ENCODE measurements at places on chromosomes 3 and 15. TPM values are rescaled to one million over a fixed set of nuclear protein-coding genes. Genes with fewer than 3 reads are reported as not detected.

DNA sequence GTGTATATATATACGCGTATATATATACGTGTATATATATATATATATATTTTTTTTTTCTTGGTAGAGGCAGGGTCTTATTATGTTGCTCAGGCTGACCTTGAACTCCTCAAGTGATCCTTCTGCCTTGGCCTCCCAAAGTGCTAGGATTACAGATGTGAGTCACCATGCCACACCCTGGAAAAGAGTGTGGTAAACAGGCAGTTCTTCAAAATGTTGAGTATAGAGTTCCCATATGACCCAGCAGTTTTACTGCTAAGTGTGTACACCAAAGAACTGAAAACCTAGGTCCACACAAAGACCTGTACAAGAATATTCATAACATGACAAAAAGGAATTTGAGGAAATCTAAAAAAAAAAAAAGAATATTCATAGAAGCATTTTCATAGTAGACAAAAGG, 71.8 kb upstream of the GCNT3 start:
- no peak for DNase-seq

- no peak for DNase-seq
These were observed 108.4 kb downstream of the SERPINI1 start for GRCh38 chr3:167843886-167844285.

Gene TOPBP1
- total RNA-seq = 66.9 TPM

Gene IL16
- total RNA-seq = 0.96 TPM

DNA sequence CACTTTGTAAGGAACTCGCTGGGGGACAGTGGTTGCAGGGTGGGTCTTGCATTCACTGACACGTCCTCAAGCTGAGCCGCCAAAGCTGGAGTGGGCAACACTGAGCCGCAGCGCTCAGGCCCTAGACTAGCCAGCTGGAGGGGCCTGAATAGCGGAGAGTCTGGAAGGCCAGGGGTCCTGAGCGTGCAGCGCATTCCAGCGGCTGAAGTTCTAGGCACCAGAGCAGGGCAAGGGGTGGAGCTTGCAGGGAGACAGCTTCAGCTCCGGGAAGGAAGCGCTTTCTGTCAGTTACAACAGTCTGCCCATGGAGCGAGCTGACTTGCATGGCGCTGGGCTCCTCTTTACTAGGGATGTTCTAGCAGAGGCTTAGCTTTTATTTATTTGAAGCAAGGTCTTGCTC, 2.7 kb downstream of the MAP6D1 start:
- no peak for DNase-seq

Gene MGLL
- total RNA-seq = 42.0 TPM

- no peak for DNase-seq
These were observed 159.5 kb downstream of the RPLP1 start for GRCh38 chr15:69612112-69612511.

DNA sequence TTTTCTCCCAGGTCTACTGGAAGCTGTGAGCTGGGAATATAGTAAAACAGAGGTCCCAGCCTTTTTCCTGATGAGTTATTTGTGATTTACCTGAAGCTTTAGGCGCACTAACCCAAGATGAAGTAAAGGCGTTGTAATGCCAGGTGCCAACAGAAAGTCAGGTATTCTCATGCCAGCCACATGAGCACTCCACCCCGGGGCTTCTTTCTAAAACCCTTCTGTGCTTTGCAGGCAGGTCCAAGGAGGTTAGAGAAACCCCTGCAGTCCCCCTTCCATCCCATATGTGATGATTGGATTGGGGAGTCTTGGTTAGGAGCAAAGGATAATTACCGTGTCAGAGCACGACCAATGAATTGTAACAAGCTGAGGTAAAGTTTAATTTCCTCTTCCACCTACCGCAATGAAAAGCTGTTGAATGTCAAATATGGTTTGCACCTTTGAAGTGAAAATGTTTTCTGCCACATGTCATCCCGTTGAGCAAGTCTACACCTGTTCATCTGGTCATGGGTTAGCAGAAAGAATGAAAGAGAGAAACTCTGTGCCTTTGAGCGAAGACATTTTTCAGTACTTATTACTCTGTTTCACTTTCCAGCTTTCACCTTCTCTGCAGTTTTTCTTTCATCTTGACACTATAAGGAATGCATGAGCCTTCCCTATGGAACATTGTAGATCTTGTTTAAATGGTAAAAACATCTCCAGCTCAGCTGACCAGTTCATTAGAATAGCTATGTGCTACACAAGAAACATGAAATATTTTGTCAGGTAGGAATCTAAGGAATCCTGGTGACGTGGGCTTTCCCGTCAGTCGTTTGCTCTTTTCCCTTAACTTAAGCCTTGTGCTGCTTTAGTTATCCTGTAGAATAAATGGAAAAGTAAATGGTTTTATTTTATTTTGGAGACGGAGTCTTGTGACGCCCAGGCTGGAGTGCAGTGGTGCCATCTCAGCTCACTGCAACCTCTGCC, 204.6 kb upstream of the IL12A start:
- no peak for DNase-seq

Gene GPR62
- total RNA-seq = not detected

Gene TUSC7
- not detected for total RNA-seq

Gene MESP1
- total RNA-seq = 2.5 TPM

Gene GUCA1C
- total RNA-seq = not detected

DNA sequence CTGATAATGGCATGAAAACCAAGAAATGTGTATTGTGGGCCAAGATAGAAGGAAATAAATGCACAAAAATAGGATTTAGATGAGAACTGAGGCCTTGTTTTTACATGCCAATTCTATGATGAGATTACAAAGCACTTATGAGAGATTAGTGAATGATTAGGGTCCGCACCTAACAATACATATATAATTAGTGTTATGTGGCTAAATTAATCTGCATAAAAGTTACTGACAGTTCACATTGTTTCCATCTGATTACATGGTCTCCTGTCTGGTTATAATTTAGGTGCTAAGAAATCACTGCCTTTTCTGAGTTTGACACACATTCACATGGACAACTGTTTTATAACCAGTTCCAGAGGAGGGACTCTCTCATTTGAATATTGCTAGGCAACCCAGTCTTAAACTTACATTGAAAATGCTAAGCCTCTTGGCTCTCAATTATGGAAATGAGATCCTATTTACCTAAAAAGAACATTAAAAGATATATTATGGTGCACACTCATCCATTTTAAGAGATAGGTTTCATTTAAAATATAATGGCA, 117.0 kb upstream of the ARL6 start:
- no peak for DNase-seq

DNA sequence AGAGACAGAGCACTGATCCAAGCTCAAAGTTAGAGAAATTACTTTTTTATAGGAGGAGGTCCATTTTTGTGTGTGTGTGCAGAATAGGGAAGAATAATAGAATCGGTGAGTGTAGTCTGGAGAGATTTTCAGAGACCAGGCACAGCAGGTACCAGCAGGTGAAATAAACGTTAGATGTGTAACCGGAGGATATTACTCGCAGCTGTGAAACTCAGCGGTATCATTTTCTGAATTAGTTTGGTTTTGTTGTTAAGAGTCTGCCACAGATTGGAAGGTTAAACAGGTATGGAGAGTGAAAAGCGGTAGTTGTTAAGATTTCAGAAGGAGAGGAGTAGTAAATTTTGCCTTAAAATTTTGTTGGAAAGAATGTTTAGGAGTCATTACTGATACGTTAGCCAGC, 69.9 kb downstream of the RGMA start:
- DNase-seq = no peak

Gene APOD
- total RNA-seq = 1.6 TPM

DNA sequence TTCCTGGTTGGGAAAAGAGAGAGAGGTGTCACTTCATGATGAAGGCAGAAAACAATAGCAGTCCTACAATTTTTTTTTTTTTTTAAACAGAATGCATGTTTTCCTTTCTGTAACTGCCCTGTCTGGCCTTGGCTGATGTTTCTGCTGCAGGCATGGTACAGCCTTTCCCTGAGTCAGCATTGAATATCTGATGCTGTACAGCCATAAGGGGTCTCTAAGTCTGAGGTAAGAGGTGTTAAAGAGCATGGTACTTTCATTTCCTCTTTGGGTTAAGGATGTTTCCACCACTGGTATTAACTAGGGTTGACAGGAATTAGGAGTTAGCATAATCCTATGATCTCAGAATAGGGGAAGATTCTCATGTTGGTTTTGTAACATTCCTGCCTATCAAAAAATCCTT, 147.4 kb downstream of the CHST2 start:
- DNase-seq = no peak

- peak; percentile 26 for DNase-seq
These were observed 5.2 kb upstream of the CPLX3 start for GRCh38 chr15:74821091-74821789.

- DNase-seq = peak; percentile 75
These were observed 54.3 kb upstream of the AGTR1 start for GRCh38 chr3:148643389-148643840.

DNA sequence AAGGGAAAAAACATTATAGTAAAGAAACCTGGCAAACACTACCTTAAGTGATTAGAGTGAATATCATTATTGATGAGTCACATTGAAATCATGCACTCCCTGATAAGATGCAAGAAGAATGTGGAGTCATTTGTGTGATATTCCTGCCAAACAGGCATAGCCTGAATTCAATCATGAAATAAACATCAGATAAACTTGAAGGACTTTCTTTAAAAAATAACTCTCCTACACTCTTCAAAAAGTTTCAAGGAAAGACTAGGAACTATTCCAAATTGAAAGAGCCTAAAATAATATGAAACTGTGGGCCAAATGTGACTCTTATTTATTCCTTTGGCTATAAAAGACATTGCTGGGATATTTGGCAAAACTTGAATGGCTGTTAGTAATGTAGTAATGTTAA, 625.7 kb upstream of the LMCD1 start:
- no peak for DNase-seq

DNA sequence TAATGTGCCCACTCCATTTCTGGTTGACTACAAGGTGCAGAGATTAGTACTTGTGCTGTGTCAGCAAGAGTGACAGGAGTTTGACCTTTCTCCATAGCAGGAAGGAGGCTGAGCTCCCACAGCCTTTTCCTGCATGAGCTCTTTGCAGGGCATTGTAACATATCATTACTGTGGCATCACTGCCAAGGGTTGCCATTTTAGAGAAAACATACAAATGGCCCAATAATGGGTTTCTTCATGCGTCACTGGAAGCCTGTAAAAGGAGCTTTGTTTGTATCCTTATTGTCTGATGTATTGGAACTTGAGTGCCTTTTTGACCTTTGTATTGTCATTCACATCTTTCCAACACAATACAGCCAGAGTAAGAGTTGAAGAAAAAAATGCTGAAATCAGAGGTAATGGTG, 323.0 kb upstream of the CDIN1 start:
- DNase-seq = no peak

- DNase-seq = no peak
These were observed 8.1 kb upstream of the MINDY4B start for GRCh38 chr3:150913133-150913922.

GRCh38 chr3:78604341-78604740, 1163.5 kb downstream of the ROBO1 start:
- DNase-seq = peak; percentile 38

DNA sequence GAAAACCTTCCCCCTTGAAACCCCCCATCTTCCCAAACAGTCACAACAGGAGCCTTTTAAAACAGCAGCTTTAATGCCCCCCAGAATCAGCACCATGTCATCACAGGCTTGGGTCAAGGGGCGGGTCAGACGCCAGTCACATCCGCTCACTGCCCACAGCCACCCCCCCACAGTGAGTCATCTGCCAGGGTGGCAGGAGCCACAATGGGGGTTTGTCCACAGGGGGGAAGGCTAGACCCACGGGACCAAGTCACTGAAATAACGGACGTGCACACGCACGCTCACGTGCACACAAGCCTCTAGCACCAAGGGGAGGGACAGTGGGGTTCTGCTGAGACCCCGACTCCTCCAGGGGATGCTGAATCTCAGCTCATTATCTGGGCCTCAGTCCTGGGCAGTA, 441 bp upstream of the UCN2 start:
- DNase-seq = peak; percentile 96

DNA sequence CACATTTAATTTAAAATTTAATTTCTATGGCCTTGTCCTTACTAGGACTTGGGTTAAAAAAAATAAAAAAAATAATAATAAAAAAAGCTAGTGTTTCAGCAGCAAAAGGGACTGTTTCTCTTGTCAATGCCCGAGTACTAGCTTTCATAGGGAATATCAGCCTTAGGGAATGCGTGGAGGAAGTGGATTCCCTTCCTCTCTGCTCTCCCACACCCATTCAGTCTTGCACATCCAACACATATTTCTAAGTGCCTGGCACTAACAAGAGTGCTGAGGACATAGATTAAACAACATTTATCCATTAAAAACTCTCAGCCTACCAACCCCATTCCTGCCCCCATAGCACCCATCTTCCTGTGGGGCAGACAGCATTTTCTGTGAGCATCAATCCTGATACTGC, 6.2 kb downstream of the ZNF385D start:
- DNase-seq = no peak

Gene FAM43A
- 1.8 TPM for total RNA-seq

- DNase-seq = peak; percentile 44
These were observed 19.5 kb downstream of the LRIG1 start for GRCh38 chr3:66481071-66482017.

- no peak for DNase-seq
These were observed 73.3 kb downstream of the USP13 start for GRCh38 chr3:179726075-179726699.

DNA sequence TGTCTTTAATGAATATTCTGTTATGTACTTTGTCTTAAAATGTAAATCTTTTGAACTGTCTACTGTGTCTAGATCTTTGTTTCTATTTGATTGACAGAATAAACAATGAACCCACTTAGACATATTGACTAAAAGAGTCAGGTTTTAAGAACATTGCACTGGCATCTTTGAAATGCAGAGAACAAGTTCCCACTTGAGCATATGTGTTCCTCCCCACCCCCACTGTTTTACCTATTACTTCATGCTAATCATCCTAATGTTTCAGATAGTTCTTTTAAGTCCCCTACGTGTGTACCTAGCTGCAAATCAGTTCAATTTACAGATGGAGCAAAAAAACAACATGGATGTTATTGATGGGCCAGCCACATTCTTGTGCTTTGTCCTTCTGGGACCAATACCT, 11.7 kb upstream of the TCF12 start:
- no peak for DNase-seq

Gene NDUFAF3
- total RNA-seq = 301 TPM

Gene C2CD4B
- not detected for total RNA-seq

GRCh38 chr15:77567202-77567601, 65.5 kb downstream of the LINGO1 start:
- DNase-seq = no peak

Gene SATB1
- 0.20 TPM for total RNA-seq

Gene CXCR6
- total RNA-seq = not detected

GRCh38 chr3:139394116-139394515, 4.7 kb upstream of the COPB2 start:
- no peak for DNase-seq

DNA sequence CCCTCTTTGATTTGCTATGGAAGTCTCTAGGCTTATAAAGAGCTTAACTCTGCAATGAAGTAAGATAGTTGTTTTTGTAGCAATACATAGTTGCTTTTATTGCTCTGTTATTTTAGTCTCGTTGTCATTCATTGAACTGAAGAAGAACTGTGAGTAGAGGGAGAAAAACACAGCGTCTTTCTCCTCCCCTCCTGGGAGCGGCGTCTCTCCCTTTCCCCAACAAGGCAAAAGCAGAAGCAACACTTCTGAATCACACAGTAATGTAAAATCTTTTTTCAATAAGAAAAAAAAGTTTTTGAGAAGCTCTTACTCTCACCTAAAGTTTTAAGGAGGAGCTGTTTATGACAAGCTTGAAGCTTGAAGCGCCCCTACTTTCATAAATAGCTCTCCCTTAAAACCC, 119.3 kb upstream of the SLC7A14 start:
- no peak for DNase-seq
